ENCODE measurements at places on chromosomes 11 and 22.

- DNase-seq: no peak
Observed at GRCh38 chr11:98180511-98180910, 840.2 kb upstream of the CNTN5 start.

DNA sequence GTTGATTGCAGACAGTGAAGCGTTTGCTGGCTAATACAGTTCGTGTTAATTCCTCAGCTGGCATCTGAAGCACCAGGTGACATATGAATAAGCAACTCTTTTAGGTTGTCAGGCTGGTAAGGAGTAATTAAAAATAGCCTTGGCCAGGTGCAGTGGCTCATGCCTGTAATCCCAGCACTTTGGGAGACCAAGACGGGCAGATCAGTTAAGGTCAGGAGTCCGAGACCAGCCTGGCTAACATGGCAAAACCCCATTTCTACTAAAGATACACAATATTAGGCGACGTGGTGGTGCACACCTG lies 74.9 kb downstream of the CECR2 start:
- DNase-seq: no peak

- no peak for DNase-seq
Observed at GRCh38 chr11:723120-723883, 17.3 kb downstream of the EPS8L2 start.

- DNase-seq: no peak
Observed at GRCh38 chr11:134652586-134653255, 240.7 kb upstream of the B3GAT1 start.

DNA sequence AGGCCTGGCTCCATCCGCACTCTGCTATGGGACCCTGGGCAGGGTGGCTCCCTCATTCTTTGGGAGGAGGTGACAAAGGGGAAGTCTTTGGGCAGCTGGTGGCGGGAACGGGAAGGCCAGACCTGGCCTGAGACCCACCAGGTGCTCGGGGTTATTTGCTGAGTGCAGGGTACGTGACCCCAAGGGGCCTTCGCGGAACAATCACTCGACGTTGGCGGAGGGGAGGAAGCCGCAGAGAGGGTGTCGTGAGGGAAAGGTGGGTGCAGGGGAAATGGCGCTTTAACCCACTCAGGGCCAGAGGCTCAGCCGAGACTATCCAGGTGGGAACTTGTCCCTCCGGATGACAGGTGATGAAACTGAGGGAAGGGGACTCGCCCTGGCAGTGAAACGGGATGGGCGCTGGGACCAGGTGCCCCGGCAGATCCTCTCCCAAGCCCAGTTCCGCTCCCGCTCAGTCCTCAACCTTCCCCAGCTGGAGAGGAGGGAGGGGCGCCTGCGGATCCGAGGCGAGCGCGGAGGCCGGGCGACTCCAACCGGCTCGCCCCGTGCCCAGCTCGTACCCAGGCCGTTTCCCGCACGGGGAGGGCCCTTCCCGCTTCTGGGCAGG lies 911 bp downstream of the A4GALT start:
- no peak for DNase-seq

DNA sequence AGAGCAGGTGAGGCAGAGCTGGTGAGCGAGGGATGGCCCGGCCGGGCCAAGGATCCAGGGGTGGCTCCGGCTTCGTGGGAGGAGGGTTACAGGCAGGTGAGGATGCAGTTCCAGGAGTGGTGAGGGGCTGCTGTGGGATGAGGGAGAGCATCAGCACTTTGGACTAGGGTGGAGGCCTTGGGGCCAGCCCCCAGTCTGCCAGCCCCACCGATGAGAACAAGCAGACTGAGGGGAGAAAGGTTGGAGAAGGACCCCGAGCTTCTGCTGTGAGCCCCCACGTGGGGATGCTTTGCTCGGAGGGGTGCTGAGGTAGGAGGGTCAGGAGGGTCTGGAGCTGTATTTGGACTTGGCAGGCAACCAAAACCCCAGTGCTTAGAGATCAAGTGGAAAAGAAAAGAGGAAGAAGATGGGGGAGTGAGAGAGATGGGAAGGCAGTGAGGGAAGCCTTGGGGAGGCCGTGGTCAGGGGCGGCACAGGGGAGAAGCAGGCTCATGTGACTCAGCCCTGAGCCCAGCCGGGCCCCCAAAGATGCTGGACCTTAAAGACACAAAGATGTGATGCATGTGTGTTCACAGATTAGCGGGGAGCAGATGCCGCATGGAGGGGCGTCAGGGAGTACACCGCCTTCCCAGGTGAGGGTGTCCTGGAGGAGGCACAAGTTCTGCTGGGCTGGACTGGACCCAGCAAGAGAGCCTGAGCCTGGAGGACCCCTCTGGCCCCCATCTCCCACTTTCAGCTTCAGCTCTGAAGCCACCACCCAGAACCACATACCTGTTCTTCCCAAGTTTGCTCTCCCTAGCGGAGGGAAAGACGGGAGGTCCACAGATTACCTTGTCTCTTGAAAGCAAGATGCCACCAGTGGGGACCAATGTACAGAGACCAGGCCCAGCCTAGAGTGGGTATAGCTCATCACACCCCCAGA lies 91.3 kb downstream of the CDKN1C start:
- no peak for DNase-seq

DNA sequence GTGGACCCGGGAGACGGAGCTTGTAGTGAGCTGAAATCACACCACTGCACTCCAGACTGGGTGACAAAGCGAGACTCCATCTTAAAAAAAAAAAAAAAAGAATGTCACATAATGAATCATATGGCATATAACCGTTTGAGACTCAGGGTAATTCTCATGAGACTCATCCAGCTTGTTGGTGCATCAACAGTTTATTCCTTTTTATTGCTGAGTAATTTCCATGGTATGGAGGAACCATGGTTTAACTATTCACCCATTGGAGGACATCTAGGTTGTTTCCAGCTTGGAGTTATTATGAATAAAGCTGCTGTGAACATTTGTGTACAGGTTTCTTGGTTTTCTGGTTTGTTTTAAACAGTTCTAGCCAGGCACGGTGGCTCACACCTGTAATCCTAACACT lies 25.3 kb downstream of the PPARA start:
- DNase-seq: no peak

GRCh38 chr11:72475381-72475780 lies 41.0 kb upstream of the CLPB start:
- DNase-seq: no peak

- DNase-seq: no peak
Observed at GRCh38 chr11:69035150-69035945, 13.4 kb upstream of the TPCN2 start.

- DNase-seq: no peak
Observed at GRCh38 chr22:27881421-27881820, 37.6 kb downstream of the PITPNB start.

GRCh38 chr22:29663180-29663821 lies 56.5 kb upstream of the CABP7 start:
- DNase-seq: no peak

GRCh38 chr11:67640021-67640757 lies 626 bp upstream of the TBX10 start:
- peak; percentile 28 for DNase-seq

DNA sequence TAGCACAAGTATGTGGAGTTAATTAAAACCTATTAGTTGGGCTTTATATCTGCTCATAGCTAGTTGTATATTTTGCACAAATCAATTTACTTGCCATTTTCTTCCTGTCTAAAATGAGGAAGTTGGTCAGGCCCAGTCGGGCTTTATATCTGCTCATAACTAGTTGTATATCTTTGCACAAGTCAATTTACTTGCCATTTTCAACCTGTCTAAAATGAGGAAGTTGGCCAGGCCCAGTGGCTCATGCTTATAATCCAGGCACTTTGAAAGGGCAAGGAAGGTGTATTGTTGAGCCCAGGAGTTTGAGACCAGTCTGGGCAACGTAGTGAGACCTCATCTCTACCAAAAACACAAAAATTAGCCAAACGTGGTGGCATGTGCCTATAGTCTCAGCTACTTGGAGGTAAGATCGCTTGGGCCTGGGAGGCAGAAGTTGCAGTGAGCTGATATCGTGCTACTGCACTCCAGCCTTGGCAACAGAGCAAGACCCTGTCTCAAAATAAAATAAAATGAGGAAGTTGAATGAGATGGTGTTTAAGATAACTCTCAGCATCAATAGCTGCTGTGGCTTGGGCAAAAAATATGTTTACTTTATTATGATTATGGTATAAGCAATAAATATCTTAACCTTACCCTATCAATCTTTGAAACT lies 1558.6 kb upstream of the RAG2 start:
- no peak for DNase-seq

DNA sequence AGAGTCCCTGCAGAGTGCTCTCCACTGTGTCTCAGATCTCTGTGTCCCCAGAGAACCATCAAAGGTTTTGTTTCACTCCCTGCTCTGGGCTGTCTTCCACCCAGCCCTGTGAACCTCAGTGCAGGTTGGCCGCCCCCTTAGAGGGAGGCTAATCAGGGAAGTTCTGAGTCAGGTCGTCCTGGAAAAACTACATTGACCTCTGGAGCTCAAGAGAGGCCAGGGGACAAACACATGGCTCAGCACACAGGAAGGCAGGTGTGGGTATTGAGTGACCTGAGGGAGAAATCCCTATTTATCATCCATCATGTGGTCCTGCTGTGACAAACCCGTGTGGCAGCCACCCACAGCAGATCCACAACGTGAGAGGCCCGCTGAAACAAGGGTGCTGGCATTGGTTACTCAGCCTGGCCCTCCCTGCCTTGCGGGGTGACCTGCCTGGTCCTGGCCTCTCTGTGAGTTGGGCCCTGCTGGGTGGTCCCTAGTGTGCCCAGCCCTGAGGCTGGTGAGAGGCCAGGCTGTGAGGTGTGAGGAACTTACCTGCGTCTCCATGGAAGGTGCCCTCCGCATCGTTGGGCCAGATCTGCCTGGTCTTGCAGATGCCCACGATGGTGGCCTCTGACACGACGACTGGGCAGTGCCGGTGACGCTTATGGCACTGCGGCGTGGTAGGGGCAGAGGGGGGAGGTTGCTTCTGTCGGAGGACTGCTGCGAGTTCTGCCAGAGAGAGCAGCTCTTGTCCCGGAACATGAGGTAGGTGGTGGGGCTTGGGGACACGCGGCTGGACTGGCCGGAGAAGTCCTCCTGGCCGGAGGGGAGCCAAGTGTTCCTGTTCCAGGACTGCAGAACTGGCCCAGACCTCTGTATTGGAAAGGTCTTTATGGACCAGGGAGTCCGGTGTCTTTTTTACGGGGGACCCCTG lies 669 bp upstream of the BCR start:
- DNase-seq: no peak

DNA sequence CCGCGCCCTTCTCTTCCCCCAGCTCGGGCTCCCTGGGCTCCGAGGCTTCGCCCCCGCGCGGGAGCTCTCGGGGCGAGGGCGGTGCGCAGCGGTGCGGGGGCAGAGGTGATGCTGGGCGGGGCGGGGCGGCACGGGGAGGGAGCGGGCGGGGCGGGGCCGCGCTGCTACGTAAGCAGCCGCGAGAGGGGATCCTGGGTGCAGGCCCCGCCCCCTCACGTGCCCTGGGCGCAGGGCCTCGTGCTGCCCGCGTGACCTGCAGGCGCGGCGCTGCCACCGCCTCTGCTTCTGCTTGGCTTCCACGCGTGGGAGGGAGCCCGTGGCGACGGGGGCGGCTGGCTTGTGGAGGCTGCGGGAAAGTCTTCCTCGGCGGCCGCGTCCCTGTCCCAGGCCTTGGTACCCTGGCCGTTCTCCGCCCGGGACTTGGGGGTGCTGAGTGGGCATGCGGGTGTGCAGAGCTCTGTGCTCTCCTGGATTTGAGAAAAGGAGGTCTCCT lies 132.6 kb upstream of the HSD17B12 start:
- no peak for DNase-seq

DNA sequence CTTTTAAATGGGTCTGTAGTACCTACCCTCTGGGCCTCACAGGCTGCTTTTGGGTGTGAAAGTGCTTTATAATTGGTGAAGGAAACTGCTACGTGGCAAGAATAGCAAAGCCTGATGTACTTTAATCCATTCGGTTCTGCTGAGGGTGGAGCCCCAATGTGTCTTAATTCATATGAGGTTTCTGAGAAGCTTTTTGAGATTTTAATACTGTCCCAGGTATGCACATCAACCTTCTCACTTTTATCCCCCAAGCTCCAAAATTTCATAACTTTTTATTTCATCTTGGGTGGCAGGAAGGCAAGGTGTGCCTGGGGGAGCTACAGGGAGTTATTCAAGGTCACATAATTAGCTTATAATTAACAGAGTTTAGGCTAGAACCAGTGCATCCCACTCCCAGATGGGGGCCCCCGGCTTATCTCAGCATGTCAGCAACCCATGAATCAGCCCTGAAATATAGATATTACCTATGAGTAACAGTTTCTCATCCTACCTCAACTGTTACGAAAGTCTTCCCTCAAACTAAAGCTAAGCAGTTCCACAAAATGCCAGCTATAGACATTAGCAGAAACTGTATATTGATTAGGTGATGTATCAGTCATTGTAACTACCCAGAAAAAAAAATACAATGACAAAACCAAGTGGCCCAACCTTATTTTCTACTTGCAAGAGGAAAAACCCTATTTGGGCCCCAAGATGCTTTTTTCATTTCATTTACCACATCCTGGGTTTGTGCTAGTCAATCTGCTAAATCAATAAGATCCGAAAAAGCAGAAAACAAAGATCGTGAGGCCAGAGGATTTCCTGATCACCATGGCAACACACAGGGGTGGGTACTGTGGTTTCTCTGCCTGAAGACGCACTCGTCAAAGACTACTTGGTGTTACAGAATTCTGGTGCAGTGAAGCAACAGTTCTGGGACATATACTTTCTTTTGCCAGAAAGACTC lies 26.7 kb downstream of the CD44 start:
- peak; percentile 53 for DNase-seq

GRCh38 chr22:22429369-22430108 lies 79.0 kb downstream of the ZNF280B start:
- no peak for DNase-seq

DNA sequence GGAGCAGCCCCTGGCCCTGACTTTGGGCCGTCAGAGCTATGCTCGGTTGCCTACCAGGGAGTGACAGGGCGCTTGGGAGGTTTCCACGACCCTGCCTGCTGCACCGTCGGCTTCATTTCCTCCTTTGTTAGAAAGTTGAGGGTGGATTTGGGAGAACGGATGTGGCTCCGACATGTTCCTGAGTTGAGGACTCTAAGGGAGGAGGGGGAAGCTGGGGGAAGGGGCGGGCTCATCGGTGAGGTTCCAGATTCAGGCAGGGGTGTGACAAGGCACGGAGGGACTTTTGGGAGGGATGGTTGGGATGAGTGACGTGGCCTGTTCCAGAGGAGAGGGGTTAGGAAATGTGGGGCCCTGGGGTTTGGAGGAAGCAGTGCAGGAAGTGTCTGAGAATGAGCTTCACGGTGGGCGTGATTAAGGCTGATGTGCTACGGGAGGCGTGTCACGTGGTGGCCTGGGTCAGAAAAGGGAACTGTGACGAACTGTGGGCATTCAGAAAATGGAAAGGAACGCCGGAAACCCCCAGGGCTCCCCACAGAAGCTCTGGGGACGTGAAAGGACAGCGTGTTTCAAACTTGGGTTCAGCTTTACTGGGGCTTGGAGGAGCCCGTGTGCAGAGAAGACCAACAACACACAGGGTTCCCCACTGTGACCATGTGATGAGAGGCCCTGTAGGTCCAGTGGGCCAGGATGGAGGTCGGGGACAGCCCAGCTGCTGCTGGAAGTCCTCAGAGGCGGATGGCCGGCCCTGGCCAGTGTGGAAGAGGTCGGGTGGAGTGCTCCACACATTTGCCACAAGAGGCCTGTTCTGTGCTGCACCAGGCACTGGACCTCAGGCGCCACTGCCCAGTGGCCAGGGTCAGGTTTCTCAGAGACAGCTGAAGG lies 2.8 kb downstream of the PARVB start:
- peak; percentile 21 for DNase-seq
